ENCODE measurements at places on chromosomes 12 and 14.

- DNase-seq = no peak
These were observed 255.0 kb downstream of the PAX9 start for GRCh38 chr14:36916668-36917067.

- no peak for DNase-seq
These were observed 473 bp upstream of the TMEM19 start for GRCh38 chr12:71685312-71685906.

DNA sequence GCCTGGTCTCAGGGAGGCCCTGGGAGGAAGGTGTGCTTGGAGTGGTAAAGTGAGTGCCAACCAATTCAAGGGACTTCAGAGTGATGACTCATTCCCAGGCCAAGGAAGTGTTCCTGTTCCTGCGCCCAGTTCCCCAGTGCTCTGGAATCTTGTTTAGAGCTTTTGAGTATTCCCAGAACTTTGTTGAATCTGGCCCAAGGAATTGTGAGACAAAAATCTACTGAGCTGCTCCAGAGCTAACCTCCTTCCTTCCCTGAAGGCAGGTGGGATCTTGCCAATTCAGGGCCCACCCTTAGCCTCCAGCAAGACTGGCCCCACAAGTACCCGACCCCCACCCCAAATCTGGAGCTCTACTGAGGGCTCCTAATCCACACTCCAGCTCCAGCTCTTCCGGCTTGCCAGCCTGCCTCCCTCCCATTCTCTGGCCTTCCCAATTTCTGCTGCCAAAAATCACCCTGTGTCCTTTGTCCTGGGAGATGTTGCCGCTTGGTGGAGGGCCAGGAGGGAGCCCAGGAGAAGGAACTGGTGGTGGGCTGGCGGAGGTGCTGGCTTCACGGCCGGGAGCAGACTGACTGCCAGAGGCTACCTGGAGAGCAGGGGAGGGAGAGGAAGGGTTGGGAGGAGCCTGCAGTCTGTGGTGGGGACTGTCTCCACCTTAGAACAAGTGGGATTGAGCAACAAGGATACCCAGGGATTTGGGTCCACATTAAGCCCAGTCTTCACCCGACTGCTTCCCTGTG lies 2.0 kb upstream of the ATN1 start:
- DNase-seq = no peak

DNA sequence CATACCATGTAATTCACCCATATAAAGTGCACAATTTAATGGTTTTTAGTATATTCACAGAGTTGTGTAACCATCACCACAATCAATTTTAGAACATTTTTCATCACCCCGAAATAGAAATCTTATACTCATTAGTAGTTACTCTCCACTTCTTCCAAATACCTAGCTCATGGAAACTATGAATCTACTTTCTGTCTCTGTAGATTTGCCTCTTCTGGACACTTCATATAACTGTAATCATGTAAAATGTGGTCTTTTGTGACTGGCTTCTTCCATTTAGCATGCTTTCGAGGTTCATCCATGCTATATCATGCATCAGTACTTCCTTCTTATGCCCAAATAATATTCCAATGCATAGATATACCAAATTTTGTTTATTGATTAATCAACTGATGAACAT lies 10.8 kb downstream of the DNAI7 start:
- DNase-seq = no peak

DNA sequence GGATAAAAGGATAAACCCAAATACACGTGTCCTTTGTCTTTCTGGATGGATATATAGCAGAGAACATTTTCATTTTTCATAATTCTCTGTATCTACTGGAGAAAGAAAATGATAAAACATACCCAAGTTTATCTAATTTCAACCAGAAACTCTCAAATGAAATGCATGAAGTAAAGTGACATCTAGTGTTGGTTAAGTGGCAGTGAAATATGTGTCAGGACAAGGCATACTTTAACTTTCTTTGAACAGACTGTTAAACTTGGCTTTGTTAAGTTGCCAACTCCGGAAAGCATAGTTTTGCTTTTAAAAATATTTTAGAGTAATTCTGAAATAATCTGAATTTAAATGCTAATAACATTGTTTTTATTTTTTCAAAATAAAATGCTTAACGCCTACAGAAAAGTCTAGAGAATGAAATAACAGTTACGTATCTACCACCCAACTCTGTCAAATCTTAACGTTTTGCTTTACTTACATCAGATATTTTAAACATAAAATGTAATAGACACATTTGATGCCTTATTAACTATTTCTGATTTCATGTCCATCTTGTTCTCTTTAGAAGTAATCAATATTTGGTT lies 25.2 kb upstream of the NTN4 start:
- no peak for DNase-seq

DNA sequence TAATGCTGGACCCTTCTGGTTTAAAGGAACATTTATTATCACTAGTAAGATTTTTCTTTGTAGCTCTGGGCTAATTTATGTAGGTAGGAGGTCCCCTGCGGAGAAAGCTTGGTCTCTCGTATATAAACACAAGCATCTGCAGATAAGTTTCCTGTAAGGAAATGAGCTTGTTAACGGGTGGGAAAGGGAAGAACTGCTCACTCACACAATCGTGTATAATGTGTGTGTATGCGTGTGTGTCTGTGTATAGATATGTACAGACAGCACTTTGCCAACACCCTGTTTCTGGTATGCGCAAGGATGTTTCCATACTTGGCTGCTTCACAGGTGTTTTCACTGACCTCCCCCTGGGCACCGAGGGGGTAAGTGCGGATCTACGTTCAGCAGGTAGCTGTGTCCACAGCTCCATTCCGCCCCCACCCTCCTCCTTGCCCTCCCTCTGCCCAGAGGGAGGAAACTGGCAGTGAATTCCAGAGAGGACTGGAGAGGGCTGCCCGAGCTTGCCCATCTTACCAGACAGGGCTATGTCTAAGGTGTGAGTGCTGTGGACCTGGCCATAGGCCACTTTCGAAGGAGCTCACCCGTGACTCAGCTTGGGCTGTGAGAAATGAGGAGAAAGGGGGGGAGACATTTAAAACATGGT lies 65.2 kb downstream of the NINJ2 start:
- no peak for DNase-seq

- DNase-seq = no peak
These were observed 78.4 kb upstream of the PARP11 start for GRCh38 chr12:3951380-3952135.

GRCh38 chr14:56794088-56794556 lies 16.2 kb downstream of the OTX2 start:
- no peak for DNase-seq

DNA sequence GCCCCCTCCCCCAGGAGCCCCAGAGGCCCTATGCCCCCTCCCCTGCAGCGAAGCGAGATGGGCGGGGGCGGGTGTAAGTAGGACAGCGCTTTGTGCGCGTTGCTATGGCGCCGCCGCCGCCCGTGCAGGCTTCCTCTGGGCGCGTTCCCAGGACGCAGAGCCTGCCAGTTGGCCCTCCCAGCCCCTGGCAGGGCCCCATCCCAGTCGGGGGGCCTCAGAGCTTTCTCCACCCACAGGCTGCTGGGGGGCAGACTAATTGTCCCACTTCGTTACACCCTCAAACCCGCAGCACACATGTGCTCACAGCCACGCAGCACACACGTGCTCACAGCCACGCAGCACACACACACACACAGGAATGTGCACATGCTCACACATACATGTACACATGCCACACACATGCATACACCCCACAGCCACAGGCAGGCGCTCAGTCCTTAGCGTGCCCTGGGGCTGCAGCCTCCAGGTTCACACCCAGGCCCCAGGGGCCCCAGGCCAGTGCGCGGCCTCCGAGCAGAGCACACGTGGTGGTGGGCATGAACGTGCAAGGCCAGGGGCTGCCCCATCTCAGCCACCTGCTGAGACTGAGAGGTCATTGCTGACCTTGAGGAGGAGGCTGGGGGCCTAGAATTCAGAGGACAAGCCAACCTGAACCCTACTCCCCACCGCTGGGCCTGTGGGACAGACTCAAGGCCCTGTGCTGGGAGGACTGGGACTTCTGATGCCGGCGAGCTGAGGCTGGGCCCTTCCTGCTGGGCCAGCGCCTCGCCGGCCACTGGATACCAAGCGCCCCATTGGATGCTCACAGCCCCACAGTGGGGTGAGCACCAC lies 15.6 kb downstream of the TRMT61A start:
- no peak for DNase-seq

- DNase-seq = no peak
These were observed 141.7 kb downstream of the PIK3C2G start for GRCh38 chr12:18402872-18403611.

- DNase-seq = no peak
These were observed 9.2 kb upstream of the RILPL2 start for GRCh38 chr12:123445388-123446332.

- peak; percentile 39 for DNase-seq
These were observed 95.9 kb downstream of the DACT1 start for GRCh38 chr14:58733451-58734208.

DNA sequence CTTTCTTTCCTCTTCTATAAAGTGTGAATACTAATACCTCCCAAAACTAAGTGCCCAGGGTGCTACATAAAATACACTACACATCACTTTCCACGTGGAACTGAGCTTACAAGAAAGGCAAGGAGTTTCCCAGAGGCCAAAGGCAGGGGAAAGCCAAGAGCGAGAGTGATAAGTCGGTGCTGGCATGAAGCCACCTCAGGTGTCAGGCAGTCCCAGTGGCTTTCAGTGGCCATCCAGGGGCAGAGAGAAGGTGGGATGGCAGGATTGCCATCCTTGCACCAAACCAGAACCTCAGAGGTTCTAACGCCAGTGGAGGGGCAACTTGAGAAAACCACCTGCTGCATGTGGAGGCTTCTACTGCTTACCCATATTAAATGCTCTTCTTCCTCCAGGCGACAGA lies 79.7 kb upstream of the DIO3 start:
- DNase-seq = no peak

- DNase-seq = no peak
These were observed 51.3 kb upstream of the PLBD1 start for GRCh38 chr12:14618983-14619382.

- no peak for DNase-seq
These were observed 1.7 kb downstream of the ABCD2 start for GRCh38 chr12:39617887-39618286.

- no peak for DNase-seq
These were observed 46.5 kb downstream of the PAPLN start for GRCh38 chr14:73283608-73284379.

DNA sequence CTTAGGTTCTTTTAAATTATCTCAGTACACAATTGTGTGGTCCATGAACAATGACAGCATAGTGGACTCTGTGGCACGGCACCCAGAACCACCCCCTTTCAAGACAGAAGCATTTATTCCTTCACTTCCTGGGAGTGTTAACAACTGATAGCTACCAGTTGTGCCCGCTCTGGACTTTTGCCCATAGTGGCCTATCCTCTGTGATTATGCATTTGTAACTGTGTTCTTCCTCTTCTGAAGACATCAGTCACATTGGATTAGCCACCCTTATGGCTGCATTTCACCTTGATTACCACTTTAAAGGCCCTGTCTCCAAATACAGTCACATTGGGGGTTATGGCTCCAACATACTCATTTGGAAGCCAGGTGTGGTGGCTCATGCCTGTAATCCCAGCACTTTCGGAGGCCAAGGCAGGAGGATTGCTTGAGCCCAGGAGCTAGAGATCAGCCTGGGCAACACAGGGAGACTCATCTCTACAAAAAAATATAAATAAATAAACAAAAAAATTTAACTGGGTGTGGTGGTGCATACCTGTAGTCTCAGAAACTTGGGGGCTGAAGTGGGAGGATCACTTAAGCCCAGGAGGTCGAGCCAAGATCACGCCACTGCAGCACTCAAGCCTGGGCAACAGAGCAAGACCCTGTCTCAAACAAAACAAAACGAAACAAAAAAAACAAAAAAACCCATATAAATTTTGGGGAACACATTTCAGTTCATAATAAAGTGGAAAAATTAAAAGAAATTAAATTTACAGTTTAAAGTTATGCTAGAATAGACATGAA lies 27.6 kb upstream of the PHC1 start:
- no peak for DNase-seq

- DNase-seq = no peak
These were observed 1.7 kb upstream of the LIN7A start for GRCh38 chr12:80939231-80939950.

GRCh38 chr12:78321696-78322095 lies 491.0 kb downstream of the NAV3 start:
- no peak for DNase-seq

DNA sequence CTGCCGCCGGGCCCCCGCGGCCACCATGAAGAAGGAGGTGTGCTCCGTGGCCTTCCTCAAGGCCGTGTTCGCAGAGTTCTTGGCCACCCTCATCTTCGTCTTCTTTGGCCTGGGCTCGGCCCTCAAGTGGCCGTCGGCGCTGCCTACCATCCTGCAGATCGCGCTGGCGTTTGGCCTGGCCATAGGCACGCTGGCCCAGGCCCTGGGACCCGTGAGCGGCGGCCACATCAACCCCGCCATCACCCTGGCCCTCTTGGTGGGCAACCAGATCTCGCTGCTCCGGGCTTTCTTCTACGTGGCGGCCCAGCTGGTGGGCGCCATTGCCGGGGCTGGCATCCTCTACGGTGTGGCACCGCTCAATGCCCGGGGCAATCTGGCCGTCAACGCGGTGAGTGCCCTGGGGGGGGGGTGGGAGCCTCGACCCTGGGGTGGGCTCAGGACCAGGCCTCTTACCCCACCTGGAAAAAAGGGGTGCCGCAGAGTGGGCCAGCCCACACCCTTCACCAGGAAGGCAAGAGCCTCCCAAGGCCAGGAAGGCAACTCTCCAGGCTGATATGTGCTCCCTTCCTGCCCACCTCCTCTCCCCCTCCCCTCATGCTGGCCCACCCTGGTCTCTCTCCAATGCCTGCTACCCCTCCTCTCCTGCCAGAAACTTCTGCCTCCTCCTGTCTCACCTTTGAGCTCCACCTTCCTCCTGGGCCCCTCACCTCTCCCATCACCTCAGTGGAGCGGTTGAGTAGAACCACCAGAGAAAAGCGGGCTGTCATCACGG lies 507 bp downstream of the AQP5 start:
- no peak for DNase-seq

- peak; percentile 25 for DNase-seq
These were observed 68.8 kb upstream of the SLC8A3 start for GRCh38 chr14:70257526-70257925.

DNA sequence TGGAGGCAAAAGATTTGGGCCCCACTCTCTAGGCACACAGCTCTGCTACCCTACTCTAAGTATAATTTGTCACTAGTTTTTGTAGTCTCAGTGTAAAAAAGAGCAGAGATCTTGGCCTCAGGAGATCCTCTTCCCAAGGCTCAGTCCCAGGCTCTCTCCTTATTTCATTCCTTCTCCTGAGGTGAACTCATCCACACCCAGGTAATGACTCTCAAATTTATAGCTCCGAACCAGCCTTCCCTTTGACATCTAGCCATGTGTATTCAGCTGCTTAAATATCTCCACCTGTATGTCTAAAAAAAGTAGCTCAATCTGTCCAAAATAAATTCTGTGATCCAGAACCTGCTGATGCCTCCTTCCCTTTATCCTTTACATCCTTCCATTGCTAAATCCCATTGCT lies 173.5 kb upstream of the HIF1A start:
- DNase-seq = no peak

GRCh38 chr12:105862163-105862821 lies 276.5 kb downstream of the NUAK1 start:
- no peak for DNase-seq

- no peak for DNase-seq
These were observed 1.8 kb upstream of the WNK1 start for GRCh38 chr12:750366-751191.

- no peak for DNase-seq
These were observed 36.8 kb upstream of the PIWIL1 start for GRCh38 chr12:130300737-130301535.
